ENCODE measurements at places on chromosomes 5 and 9.

GRCh38 chr9:20040991-20041696 is 252.3 kb upstream of the SLC24A2 start:
- no peak for DNase-seq

DNA sequence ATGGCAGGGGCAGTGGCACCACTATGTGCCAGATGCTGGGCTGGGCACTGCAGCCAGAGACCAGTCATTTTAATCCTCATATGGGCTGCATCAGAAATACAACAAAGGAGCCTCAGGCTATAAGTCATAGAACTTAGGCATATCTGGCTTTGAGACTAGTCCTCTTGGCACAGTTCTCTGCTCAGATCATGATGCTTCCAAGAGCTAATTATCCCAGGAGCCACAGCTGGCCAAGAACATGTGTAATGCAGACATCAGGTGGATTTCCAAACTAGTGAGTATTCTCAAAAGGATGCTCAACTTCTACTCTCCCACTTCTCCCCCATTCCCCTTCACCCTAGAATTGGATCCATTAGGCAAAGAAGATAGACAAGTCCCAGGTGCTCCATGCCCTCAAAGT is 562.2 kb upstream of the TRPC7 start:
- DNase-seq = no peak

DNA sequence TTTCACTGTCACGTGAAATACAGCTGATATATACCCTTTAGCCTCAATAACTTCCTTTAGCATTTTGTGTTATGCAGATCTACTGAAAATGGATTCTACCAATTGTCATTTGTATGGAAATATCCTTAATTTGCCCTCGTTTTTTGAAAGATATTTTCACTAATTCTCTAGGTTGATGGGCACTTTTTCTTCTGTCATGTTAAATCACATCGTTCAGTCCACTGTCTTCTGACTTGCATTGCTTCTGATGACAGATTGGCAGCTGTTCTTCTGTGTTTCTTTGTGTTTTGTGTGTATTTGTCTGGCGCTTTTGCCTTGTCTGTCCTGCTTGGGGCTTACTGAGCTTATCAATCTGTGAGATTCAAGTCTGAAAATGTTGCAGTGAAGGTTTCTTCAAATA is 9.7 kb upstream of the CLPTM1L start:
- DNase-seq = no peak

GRCh38 chr9:88829276-88829675 is 162.0 kb upstream of the S1PR3 start:
- no peak for DNase-seq

- DNase-seq = no peak
Observed at GRCh38 chr5:80198399-80198798, 57.4 kb downstream of the SERINC5 start.

- no peak for DNase-seq
Observed at GRCh38 chr5:61995486-61995885, 310.5 kb upstream of the KIF2A start.

DNA sequence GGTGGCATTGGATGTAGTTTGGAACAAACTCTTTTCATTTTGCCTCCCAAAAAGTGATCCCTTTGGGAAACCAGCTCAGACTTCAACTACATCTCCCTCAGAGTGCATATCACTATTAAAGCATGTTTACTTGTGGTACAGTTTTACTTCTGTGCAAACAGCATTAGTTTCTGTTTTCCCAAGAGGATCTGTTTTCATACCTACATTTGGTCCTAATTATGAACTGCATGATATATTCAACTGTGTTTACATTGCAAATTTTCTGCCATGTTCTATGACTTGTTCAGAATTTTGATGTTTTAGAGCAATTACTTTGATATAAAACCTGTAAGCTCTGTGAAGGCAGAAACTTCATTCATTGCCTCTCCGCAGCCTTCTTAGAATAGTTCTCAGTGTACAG is 681.5 kb upstream of the ACO1 start:
- DNase-seq = no peak

DNA sequence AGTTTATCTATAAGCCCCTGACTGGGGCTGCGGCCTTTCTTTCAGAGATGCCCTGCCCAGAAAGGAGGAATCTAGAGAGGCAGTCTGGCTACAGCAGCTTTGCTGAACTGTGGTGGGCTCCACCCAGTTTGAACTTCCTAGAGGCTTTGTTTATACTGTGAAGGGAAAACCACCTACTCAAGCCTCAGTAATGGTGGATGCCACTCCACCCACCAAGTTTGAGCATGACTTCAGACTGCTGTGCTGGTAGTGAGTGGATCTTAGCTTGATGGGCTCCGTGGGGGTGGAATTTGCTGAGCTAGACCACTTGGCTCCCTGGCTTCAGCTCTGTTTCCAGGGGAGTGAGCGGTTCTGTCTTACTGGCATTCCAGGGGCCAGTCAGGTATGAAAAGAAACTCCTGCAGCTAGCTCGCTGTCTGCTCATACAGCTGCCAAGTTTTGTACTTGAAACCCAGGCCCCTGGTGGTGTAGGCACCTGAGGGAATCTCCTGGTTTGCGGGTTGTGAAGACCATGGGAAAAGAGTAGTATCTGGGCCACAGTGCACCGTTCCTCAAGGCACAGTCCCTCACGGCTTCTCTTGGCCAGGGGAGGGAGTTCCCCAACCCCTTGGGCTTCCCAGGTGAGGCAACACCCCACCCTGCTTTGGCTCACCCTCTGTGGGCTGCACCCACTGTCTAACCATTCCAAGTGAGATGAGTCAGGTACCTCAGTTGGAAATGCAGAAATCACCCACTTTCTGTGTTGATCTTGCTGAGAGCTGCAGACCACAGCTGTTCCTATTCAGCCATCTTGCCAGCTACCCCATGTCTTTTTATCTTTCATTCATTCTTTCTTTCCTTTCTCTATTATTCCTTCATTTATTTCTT is 211.8 kb upstream of the C9orf72 start:
- no peak for DNase-seq

GRCh38 chr5:112109331-112110007 is 309.6 kb downstream of the EPB41L4A start:
- DNase-seq = no peak

DNA sequence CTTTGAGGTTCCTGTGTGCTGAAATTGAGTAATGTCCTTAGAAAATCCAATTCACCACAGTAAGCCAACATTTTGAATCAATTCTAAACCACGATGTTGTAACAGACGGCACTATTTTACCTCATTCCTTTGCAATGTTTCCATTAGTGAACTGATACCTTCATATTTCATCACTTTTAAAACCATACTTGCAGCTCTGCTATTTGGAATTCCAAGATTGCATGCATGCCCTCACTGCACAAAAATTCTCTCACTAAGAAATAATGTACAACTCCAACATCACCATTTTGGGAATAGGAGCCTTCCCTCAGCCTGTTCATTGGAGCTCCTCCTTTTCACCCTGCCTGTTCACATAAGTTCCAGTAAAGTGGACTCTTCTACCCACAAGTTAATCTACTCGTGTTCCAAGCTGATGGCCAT is 74.8 kb upstream of the TGFBR1 start:
- no peak for DNase-seq

DNA sequence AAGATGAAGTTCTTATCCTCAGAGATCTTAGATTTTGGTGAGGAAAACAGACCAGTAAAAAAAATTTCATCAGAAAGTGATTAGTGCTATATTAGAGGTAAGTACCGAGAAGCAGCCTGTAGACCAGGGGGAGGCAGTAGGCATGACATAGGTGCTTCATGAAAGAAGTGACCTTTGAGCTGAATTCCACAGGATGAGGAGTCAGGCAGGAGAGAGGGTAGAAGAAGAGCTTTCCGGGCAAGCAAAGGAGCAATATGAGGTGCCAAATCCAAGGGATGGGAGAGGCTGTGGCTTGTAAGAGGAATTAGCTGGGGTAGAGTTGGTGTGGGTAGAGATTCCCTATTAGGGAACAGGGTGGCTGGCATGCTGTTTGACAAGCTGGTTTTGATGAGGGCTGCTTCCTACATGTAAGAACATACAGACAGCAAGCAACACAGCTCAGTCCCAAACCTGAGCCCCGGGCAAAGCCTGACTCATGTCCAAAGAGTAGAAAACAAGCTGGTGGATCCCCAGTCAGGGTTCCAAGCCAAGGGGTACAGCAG is 48.4 kb upstream of the PWWP2A start:
- no peak for DNase-seq

DNA sequence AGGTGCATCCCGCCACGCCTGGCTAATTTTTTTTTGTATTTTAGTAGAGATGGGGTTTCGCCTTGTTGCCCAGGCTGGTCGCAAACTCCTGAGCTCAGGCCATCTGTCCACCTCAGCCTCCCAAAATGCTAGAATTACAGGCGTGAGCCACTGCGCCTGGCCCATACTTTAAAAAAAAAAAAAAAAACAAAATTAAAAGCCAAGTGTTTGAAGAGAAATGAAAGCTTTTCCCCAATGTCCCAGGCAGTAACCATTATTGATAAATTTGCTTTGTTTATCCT is 9.5 kb downstream of the PRRC2B start:
- no peak for DNase-seq

DNA sequence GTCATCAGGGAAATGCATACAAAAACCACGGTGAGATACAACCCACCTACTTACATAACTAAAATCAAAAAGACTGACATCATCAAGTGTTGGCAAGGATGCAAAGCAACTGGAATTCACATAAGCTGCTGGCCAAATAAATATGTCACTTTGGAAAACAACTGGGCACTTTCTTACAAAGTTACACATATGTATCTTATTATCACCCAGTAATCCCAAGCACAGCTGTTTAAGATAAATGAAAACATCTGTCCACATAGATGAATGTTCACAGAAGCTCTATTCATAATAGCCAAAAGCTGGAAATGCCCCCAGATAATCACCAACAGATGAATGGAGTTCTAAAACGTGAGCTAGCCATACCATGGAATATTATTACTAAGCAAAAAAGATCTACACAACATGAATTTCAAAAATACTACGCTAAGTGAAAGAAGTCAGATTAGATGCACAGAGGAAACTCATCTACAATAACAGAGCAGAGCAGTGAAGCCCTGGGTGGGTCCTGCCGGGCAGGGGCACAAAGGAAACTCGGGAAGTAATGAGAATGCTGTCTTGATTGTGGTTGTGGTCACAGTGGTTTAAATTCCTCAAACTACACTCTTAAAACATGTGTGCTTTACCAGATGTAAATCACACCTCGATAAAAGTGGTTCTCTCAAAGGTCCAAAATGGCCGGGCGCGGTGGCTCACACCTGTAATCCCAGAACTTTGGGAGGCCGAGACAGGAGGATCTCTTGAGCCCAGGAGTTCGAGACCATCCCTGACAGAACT is 8.5 kb downstream of the CAMSAP1 start:
- DNase-seq = no peak

DNA sequence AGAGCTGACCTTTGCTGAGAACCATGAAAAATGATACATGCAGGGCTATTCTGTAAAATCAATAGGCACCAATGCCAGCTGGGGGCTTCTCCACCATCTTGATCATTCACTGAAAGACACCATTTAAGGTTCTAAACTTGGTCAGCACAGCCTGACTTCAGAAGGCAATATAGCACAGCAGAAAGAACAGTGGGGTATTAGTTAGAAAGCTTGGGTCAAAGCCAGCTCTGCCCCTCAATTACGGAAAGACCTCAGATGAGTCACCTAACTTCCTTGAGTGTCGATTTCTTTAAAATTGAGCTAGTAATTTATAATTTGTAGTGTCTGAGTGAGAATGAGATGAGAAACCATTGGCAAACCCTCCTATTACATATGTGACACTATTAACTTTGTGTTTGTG is 3.4 kb downstream of the TNC start:
- DNase-seq = no peak

- no peak for DNase-seq
Observed at GRCh38 chr5:30392897-30393296, 800.6 kb upstream of the CDH6 start.

- DNase-seq = no peak
Observed at GRCh38 chr9:107554636-107555035, 65.1 kb upstream of the KLF4 start.

GRCh38 chr9:20092561-20092960 is 303.7 kb upstream of the SLC24A2 start:
- DNase-seq = no peak

DNA sequence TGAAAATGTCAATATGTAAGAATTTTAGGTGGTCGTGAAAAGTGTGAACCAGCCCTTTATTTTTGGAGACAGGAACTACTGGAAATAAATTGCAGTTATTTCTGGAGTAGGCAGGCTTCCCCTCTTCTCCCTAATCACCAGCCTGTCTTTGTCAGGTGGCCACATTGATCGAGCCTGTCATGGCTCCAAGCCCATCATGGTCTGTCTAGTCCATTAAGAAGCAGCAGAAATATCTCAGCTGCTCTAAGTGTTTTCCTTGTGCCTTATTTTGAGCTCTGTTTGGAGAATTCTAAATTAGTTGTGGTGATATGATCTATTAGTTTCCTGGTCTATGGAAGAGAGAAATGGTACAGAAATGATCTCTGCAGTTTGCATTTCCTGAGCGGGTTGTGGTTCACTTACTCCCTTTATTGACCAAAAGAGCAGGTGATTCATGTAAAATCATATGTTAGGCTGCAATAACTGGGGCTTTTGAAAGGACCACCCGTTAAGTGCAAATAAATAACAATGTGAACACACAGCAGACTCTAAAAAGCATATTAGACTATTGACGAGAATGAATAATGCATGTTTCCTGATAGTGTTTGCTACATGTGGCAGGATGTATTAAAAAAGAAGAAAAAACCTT is 42.3 kb downstream of the BASP1 start:
- no peak for DNase-seq

DNA sequence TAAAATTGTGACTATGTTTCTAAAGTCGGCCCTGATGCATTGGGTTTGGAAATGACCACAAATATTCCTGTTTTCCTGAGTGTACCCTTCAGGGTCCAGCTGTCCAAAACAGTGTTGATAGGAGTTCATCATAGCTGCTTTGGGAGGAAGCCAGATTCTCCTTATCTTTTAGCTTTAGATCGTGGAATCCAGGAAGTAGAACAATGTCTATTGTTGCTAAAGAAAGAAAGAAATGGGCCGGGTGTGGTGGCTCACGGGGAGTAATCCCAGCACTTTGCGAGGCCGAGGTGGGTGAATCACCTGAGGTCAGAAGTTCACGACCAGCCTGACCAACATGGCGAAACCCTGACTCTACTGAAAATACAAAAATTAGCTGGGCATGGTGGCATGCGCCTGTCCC is 9.5 kb downstream of the CAVIN4 start:
- DNase-seq = no peak

All from GM19239 (cell line).